Memory B cell (primary cell): ENCODE measurements at places on chromosomes 12 and 14.

GRCh38 chr12:52977170-52977569, 28.3 kb downstream of the KRT18 start:
- H3K27me3 ChIP-seq, result peaks cover 28% of the 10 kb centered on the region
- no peak overlapping the region for H3K27ac ChIP-seq
- H3K4me1 ChIP-seq, result peaks cover 2% of the 10 kb centered on the region
- H3K4me3 ChIP-seq, result no peak overlapping the region

- DNase-seq, result no peak
- no peaks in the 10 kb centered on the region for H3K27me3 ChIP-seq
- H3K4me1 ChIP-seq, result peaks cover 41% of the 10 kb centered on the region
- no peaks in the 10 kb centered on the region for H3K36me3 ChIP-seq
These were observed 2.7 kb upstream of the HDAC7 start for GRCh38 chr12:47822401-47822800.

GRCh38 chr14:34699873-34700621, 14.3 kb downstream of the CFL2 start:
- no peak for DNase-seq
- H3K36me3 ChIP-seq, result no peaks in the 10 kb centered on the region
- no peaks in the 10 kb centered on the region for H3K27me3 ChIP-seq
- no peak overlapping the region for H3K27ac ChIP-seq
- H3K4me3 ChIP-seq, result no peak overlapping the region

GRCh38 chr12:3464561-3464960, 26.4 kb upstream of the PRMT8 start:
- no peaks in the 10 kb centered on the region for H3K4me1 ChIP-seq
- no peaks in the 10 kb centered on the region for H3K36me3 ChIP-seq
- no peak overlapping the region for H3K4me3 ChIP-seq
- peaks cover 9% of the 10 kb centered on the region for H3K27me3 ChIP-seq

GRCh38 chr14:90828642-90829487, 12.6 kb upstream of the TTC7B start:
- peaks cover 2% of the 10 kb centered on the region for H3K27me3 ChIP-seq
- no peaks in the 10 kb centered on the region for H3K36me3 ChIP-seq
- peak; percentile 14 for DNase-seq
- peak overlapping the region; percentile 80 for H3K4me3 ChIP-seq

DNA sequence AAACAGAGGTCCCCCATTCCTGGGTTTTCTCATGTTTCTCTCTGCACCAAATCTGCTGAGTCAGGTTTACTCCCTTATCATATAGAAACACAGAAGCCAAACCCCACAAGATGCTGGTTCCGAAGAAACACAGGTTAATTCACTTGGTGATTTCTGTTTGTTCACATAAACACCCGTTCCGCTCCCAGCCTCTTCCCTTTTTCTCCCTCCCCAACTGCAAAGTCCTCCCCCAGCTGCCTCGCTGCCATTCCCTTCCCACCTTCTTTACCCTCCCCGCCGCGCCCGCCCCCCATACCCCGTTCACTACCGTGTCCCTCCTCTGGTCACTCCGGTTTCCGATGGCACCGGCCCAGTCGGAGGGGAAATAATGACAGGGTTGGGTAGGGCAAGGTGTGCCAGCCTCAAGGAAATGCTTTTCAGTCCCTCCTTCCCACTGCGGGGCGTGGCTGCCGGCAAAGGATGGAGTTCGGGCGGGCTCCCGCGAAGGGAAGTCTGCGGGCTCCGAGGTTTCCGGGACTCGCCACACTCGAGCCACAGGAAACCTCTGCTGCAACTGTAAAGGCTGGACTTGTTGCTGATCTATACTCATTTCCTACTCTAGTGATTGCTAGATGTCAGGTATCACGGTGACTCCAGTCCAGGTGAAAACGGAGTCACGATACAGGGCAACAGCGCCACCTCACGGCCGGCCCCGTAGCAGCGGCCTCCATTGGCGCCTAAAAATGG, at the start of gene STYK1:
TSS of gene STYK1 (minus strand) at position 394 of the 726 bp plus-strand sequence. CDS start 39,434 bp downstream, outside the sequence.
- H3K4me3 ChIP-seq, result peak within 1 kb of the TSS; percentile 66
- peak; percentile 40 for DNase-seq
- peaks cover 25% of the 10 kb centered on the region for H3K27me3 ChIP-seq
- H3K27ac ChIP-seq, result no peak within 1 kb of the TSS
- H3K4me1 ChIP-seq, result peaks cover 11% of the 10 kb centered on the region

DNA sequence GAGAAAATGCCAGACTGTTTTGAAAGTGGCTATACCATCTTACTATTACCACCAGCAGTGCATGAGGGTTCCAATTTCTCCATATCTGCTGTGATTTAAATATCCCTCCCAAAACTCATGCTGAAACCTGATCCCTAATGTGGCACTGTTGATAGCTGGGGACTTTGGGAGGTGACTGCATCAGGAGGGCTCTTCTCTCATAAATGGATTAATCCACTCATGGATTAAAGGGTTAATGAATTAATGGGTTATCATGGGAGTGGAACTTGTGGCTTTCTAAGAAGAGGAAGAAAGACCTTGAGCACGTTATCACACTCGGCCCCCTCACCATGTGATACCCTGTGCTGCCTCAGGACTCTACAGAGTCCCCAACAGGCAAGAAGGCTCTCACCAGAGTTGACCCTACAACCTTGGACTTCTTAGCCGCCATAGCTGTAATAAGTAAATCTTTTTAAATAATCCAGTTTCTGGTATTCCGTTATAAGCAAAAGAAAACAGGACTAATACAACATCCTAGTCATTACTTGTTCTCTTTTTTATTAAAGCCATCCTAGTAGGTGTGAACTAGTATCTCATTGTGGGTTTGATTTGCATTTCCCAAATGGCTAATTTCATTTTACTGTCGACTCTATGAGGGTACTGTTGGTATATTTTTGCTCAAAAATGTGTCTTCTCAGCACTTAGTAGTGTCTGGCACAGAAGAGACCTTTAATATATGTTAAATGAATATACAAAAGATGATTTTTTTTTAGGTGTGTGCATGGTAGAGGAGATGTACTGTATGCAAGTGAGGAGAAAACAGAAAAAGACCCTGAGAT, 14.3 kb downstream of the PPP1R12A start:
- H3K36me3 ChIP-seq, result peaks cover 17% of the 10 kb centered on the region
- H3K4me1 ChIP-seq, result peaks cover 36% of the 10 kb centered on the region
- DNase-seq, result no peak

GRCh38 chr12:47299586-47299985, 219.8 kb upstream of the AMIGO2 start:
- no peak for DNase-seq
- H3K4me3 ChIP-seq, result no peak overlapping the region
- no peak overlapping the region for H3K27ac ChIP-seq
- H3K36me3 ChIP-seq, result peaks cover 14% of the 10 kb centered on the region
- H3K4me1 ChIP-seq, result peaks cover 30% of the 10 kb centered on the region

DNA sequence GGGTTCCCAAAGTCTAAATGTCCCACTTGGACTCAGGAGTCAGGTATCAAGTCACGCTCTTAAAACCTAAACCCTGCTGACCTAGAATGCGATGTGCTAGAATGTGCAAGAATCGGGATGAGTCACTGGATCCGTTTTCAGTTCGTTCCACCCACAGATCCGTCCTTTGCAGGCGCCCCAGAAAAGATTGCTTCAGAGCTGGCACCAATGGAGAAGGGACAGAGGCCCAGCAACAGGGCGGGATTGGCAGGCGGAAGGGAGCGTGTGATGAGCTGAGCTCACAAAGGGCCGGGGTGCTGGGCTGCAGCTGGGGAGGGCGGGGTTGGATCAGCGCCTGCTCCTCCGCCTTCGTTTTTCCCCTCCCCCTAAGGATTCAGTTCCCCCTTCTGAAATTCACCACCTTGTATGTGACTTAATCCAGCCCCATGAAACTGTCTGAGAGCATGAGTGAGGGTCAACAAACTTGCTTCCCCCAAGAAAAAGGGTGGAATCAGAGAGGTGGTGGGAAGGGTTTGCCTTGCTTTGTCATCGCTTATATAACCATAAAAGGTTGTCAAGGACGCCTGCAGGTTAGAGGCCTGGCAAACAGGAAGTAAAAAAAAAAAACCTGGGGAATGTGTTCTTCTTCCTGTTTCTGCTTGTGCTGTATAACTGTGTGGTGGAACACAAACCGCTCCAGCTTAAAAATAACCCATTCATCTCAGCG, 2.8 kb upstream of the UBC start:
- peak; percentile 88 for DNase-seq
- H3K27me3 ChIP-seq, result no peaks in the 10 kb centered on the region
- peaks cover 68% of the 10 kb centered on the region for H3K4me1 ChIP-seq
- H3K4me3 ChIP-seq, result peak overlapping the region; percentile 71
- H3K36me3 ChIP-seq, result peaks cover 19% of the 10 kb centered on the region
- peak overlapping the region; percentile 99 for H3K27ac ChIP-seq

- H3K4me1 ChIP-seq, result no peaks in the 10 kb centered on the region
- no peaks in the 10 kb centered on the region for H3K27me3 ChIP-seq
- no peak overlapping the region for H3K27ac ChIP-seq
- peaks cover 2% of the 10 kb centered on the region for H3K36me3 ChIP-seq
- no peak overlapping the region for H3K4me3 ChIP-seq
- DNase-seq, result no peak
These were observed 774.7 kb downstream of the C12orf50 start for GRCh38 chr12:87254381-87255030.
